Activated CD4-positive, alpha-beta memory T cell treated with anti-CD3 and anti-CD28 coated beads, Interleukin-2, amount 10 ng/mL, durations not matched to agents 7 days and 5 days (primary cell): ENCODE measurements at places on chromosomes 5 and 9.

GRCh38 chr5:50476549-50476948 lies 35.5 kb upstream of the EMB start:
- DNase-seq, result no peak

- peak; percentile 53 for DNase-seq
Observed at GRCh38 chr9:127418037-127418471, 6.1 kb upstream of the ZNF79 start.

GRCh38 chr5:177606071-177607051 lies 6.4 kb downstream of the B4GALT7 start:
- DNase-seq, result no peak

DNA sequence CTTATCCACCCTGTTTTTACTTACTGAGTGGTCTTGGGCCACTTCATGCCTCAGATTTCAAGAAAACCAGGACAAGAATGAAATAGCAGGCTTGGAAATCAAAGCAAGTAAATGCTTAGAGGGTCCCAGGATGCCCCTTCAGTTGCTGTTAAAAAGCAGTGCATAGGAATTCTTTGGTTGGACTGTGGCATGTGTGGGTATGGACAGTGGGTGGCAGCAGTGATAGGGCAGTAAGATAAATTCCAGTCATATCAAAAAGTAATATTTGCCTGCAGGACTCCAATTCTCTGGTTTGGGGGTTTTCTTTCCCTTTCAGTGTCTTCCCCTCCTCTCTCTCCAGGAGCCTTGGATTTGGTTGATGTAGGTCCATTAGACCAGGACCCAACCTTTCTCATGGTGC lies 306.7 kb upstream of the CLINT1 start:
- DNase-seq, result no peak

GRCh38 chr5:178433273-178433775 lies 156.9 kb downstream of the COL23A1 start:
- DNase-seq, result peak; percentile 9
